Stomach (tissue), 19 donors: ENCODE measurements at places on chromosomes 16 and 17.
A peak's percentile ranks its signal among the peaks of the same experiment; 100 is the strongest.

DNA sequence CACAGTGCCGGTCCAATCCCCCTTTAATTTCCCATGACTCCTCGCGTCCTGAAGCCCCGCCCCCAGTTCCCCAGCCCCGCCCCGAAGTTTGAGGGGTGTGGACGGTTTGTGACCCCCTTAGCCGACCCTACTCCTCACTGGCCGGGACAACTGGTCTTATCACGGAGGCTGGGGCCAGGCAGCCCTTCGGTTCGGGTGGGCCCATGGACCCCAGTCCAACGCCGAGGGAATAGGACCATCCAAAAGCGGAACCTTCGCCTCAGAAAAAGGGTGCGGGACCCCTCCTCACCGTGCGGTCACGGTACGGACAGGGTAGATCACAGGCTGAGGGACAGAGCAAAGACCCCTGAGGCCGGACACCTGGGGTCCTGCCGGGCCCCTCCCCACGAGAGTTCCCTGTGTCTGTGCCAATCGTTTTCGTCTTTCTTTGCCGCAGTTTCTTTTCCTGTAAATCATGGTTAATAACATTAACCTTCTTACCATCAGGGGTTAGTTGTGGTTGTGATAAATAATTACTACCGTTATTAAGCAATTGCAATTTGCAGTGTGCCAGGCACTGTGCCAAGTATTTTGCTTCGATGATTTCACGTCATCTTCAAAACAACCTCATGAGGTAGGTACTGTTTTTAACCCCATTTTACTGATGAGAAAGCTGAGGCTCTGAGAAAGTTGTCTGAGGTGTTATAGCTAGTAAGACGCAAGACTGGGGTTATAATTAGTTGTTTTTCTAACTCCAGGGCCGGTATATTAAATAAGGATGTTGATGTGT lies 543 bp downstream of the TMUB2 start:
- DNase-seq = peak; percentile 70

DNA sequence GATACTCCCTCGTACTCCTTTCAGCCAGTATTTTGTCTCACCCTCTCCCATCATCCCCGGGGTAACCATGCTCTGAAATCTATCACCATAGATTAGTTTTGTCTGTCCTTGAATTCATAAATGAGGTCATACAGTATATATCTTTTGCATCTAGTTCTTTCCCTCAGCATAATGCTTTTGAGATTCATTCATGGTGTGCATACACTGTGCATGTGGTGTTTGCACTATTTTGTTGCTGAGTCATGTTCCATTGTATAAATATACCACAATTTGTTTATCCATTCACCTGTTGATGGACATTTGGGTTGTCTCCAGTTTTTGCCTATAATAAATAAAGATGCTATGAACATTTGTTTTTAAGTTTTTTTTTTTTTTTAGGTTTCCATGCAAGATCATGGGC lies 34.2 kb upstream of the NLRP1 start:
- DNase-seq = no peak

GRCh38 chr17:42407289-42407836 lies 15.7 kb downstream of the CAVIN1 start:
- peak; percentile 93 for DNase-seq

GRCh38 chr16:1065469-1066128 lies 6.9 kb upstream of the SSTR5 start:
- no peak for DNase-seq

GRCh38 chr17:78407387-78408000 lies 29.0 kb downstream of the PGS1 start:
- DNase-seq = no peak

- DNase-seq = no peak
Measured at GRCh38 chr17:31078290-31078689, 16.5 kb upstream of the NF1 start.

GRCh38 chr17:48567209-48567608 lies 10.9 kb downstream of the HOXB4 start:
- DNase-seq = no peak

DNA sequence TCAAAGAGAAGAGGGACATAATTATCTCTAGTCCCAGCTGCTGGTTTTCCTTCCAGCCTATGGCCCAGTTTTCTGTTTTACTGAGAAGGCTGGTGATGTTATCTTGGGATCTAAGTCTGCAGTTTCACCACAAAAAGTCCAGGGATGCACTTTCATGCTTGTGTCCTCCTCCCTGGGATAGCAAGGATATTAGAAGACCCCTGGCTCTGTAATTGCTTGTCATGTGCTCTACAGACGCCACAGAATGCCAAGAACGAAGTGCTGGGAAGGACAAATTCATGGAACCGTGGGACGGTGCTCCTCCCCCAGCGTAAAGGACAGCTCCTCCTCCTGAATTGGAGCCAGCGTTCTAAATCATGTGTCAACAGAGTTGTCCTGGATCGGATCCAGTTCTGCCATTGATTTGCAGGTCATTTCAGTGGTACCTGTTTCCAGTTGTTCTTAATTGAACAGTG lies 8.6 kb downstream of the MAPT start:
- DNase-seq = peak; percentile 22

DNA sequence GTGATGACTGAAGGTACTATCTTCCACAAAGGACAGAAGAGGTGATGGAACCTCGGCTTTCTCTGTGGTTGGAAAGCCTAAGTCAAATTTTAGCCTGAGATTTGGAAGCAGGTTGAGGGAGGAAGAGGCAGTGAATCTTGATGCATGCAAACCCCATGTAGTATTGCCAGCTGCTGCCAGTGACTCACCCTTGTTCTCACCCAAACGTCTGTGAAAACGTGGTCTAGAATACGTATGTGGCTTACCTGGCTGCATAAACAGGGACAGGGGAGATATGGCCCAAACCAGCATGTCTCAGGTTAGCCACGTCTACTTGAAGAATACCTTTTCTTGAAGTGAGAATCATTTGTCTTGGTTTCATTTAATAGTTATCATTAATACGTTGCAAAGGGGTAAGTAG lies 438.0 kb upstream of the MAF start:
- no peak for DNase-seq

- no peak for DNase-seq
Measured at GRCh38 chr16:72835086-72835485, 212.8 kb downstream of the ZFHX3 start.

DNA sequence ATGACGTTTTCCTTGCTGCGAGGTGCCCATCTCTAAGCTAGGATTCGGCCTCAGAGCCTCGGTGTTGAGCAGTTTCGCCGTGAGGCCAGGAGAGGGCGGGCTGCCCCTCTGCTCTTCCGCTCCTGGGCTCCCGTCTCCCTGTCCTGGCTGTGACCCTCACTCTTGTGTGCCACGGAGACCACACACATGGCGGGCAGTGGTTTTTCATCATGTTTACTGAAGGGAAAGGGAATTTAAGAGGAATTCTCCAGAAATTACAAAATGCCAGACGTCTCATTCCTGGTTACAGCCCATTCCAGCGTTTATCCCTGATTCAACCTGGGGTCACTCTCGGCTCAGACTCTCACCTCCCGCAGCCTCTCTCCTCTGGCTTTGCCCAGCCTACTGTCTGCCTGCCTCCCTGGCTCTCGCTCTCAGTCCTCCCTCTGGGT lies 96.8 kb upstream of the ELAC2 start:
- DNase-seq = peak; percentile 74

DNA sequence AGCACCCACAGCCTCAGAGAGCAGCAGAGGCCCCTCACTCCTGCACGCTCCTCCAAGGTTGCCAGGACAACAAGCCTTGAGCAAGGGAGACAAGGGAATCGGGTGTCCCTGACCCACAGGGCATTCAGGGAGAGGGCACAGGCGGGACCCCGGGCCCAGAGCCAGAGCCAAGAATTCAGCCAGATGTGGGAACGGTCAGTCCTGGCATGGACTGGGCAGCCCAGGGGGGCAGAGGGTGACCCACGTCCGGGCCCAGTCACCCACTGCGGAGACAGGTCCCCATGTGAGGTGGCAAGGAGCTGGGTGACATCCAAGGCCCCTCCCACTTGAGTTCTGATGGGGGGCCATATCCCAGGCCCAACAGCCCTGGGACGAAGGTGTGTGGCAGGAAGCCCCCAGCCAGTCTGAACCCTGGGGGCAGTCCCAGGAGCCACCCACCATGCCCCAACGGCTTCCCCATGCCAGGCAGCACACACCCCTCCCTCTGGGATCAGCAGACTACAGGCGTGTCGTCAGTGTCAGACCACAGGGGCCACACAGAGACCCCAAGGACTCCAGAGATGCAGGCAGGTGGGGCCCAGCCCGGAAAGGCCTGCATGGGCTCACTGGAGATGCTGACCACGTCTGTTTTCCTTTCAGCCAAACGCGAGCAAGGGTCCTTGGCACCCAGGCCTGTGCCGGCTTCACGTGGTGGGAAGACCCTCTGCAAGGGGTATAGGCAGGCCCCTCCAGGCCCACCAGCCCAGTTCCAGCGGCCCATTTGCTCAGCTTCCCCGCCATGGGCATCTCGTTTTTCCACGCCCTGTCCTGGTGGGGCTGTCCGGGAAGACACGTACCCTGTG lies 23.0 kb downstream of the USP6 start:
- no peak for DNase-seq

DNA sequence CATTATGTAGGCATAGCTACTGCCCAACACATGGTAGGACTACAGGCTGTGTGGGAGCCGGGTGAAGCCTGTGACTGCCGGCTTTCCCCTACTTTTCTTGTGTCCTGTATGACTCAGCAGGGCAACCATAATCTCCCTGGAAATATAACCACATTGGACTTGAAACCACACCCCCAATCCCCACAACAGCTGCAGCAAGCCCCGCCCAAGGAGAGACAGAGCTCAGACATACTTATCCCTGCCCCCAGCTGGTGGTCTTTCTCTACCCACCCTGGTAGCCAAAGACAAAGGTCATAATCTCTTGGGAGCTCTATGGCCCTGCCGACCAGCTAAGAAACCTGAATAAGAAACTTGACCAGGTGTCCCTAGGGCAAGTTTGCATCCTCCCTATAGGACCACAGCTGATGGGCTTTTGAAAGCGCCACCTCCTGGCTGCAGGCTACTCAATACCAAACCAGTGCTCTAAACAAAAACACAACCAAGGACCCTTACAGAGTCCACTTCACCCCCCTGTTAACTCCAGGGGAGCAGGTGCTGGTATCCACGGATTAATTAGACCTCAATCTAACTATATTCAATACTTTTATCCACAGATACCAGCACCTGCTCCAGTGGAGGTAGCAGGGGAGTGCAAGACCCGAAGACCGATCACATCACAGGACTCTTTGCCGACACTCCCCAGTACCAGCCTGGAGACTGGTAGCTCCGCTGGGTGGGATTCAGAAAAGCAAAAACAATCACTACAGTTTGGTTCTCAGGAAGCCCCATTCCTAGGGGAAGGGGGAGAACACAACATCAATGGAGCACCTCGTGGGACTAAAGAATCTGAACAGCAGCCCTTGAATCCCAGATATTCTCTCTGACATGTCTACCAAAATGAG lies 91.2 kb downstream of the IRX5 start:
- no peak for DNase-seq

GRCh38 chr17:74824961-74825627 lies 34.6 kb downstream of the GRIN2C start:
- no peak for DNase-seq

DNA sequence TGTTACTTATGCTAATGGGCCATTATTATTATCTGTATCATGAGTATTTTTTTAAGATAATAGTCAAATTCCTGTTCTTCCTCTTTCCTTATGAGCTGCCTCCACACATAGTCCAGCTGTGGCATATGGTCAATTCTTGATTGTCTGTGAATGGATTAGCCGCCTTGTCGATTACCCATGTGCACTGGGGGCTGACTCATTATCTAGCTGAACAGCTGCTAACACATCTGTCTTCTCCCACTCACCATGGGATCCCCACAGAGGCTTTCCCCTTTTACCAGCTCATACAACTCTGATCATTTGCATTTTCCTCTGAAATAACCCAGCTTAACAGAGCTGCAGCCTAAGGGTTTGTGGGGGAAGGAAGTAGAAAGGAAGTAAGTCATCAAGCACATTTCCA lies 915.0 kb downstream of the CDH11 start:
- DNase-seq = no peak

DNA sequence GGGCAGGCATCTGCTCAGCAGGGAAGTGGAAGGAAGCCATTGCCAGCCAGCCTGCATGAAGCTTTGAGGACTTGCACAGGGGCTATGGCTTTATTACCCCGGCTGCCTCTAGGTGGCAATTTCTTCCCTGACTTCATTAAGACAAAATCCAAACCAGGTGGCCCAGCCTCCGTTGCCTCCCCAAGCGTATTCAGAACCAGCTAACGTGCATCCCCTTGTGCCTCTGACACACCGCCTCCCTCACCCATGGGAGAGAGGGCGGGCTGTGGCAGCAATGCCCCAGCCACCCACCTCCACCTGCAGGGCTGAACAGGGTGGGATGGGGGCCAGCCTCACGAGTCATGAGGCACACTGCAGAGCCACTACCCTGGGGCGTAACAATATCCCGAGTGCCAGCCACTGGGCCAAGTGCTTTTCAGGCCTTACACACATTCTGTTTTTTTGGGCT lies 6.8 kb downstream of the KIFC3 start:
- DNase-seq = peak; percentile 73

DNA sequence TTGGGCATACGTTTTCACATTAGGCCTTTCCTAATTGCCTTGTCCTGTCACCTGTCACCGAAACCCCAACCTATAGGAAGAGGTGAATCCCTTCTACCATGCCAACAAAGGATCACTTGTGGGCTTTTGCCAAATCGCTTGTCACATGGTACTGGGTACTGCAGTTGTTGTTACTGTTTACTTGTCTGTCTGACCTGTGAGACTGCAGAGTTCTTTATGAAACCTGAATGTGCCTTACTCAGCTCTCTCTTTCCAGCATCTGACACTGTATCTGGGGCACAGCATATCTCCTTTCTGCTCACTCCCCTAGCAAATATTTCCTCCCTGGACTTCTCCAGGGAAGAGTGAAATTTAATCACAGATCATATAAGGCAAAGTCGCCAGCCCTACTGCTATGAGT lies 1272.4 kb downstream of the CDH8 start:
- DNase-seq = no peak

DNA sequence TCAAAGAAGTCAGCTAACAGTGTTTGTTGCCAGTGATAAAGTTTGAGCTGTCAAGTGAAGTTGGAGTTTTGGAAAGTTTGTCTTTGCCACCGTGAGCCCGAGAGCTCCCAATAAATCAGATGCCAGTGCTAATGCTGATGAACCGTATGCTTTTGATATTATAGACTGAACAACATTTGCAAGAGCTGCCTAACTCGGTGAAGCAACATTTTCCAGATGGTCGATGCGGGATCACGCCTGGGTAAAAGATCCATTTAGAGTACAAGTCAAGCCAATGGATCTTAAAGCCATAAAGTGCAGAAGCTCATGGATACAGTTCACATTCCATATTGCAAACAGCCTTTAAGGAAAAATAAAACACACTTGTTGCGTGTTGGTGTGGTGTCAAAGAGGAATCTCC lies 9.6 kb downstream of the BANP start:
- no peak for DNase-seq

DNA sequence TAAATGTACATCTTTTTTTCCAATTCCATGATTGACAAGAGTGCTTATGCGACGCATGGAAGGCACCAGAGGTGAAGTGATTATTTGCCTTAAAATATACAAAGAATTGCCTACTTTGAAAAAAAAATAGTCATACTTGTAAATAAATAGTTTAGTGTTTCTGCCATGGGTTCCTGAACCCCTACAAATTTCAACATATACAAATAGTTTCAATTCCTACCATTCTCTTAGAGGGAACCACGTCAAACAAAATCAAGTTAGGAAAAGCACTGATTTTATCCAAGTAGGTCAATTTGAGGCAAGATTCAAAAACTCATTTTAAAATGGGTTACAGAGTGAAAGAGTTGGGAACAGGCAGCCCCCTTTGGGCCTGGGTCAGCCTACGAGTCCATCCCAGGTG lies 11.7 kb downstream of the CMTM3 start:
- DNase-seq = no peak
